ENCODE measurements at places on chromosomes 11 and 22.

GRCh38 chr11:117690484-117691217 is 106.4 kb downstream of the DSCAML1 start:
- DNase-seq, result no peak

DNA sequence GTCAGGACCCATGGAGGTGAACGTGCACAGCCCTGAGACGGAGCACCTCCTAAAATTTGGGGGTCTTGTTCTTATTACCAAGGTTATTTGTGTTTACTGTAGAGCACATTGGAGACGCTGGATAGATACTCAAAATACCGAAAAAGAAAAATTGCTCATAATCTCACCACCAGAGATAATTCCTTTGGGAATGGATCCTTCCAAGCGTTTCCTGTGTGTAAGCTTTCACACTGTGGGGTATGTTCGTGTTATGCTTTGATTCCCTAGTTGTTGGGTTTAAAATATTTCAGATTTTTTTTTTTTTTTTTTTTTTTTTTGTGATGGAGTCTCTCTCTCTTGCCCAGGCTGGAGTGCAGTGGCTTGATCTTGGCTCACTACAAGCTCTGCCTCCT is 14.1 kb upstream of the MRGPRD start:
- no peak for DNase-seq

DNA sequence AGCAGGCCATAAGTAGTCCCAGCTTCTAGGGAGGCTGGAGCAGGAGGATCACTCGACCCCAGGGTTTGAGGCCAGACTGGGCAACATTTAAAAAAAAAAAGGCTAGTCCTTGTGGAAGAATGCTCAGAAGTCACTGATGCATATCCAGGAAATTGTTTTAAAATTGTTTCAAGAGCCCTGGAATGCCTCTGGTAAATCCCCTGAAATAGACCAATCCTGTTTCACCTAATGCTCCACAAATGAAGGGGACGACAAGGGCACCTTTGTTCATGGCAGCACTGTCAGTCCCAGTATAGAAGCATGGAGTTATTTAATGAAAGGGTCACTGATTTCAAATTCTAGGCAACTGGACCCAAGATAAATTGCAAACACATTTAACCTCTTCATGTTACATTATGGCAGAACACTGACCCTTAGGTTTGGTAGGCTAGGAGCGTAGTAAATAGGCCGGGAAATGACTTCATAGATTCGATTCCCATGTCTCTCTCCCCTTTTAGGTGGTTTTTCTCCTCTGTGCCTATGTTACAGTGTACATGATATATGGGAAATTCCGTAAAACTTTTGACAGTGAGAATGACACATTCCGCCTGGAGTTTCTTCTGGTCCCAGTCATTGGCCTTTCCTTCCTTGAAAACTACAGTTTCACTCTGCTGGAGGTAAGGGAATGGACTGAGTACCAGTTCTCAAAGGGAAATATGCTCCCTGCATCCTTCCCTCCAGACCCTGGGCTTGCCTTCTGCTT is 11.4 kb downstream of the KDELR3 start:
- DNase-seq, result no peak

DNA sequence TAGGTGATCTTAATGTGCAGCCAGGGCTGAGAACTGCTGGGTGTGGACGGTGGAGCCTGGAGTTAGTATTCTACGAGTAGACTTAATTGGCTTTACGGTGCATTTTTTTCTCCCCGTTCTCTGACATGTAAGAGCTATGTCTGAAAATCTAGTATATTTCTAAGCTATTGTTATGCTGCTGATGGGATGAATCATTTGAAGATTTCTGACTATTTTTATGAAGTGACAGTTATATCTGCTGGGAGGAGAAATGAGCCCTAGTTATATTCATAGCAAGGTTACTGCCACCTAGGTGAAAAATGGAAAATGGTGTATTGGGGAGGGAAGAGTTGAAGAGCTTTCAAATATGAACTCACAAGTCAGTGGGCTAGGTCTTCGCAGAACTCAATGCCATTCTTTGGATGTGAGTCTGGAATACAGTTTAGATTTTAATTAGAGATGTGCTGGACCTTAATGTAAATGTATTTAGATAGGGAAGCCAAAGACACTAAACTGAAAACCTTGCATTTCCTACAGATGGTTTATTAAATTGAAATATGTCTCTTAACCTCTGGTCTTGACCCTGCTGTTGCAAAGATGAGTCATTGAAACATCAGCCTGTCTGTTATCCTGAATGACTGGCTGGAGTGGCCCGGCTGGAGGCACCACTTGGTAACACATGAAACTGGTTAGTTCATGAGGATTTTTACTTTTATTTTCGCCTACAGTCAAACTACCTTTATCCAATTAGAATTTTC is 293.7 kb downstream of the DDX10 start:
- no peak for DNase-seq

DNA sequence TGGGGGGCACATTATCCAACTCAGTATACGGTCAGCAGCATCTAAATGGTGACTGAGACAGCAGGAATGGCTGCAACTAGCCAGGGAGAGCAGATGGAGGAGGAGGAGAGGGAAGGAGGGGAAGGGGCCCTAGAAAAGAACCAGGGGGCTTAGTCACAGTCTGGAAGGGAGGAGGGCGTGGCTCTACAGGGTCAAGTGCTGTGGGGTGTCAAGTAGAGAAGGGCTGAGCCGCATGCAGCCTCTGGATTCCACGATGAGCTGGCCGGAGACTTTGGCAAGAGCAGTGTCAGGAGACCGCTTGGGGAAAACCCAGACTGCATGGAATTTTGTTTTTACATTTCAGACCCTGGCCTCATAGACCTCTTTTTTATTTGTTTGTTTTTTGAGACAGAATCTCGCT is 25.8 kb upstream of the PPFIA1 start:
- no peak for DNase-seq

DNA sequence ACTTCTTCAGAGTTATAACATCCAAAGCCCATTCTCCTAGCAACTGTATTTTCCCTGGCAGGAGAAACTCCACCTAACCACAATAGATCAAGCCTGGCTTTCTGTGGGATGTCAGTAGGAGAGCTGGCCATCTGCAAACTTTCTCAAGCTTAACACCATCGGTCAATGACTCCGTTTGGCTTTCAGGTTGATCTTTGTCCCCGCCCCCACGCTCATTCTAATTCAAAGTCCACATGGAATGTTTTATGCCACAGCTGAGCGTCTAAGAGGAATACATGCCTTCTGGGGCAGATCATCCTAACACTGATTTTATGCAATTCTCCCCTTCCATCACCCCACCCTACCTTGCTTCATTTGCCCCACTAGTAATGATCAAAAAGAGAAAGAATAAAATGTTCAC is 4.8 kb downstream of the GVQW3 start:
- DNase-seq, result no peak

DNA sequence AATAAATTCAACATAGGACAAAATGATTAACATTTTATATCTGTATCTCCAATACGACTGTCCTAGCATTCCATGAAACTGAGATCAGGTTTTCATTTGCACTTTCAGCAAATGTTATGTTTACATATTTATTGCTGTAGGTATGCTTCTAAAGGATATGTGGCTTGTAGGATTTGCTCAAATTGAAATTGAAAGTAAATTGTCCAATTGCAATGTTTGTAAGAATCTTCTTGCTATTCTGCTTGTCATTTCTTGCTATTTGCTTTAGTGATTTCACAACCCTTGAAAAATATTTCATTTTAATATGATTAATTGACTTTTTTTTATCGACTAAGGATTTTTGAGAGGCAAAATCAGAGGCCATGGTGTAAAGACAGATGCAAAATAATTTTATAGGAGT is 904.2 kb upstream of the RAG2 start:
- DNase-seq, result no peak

DNA sequence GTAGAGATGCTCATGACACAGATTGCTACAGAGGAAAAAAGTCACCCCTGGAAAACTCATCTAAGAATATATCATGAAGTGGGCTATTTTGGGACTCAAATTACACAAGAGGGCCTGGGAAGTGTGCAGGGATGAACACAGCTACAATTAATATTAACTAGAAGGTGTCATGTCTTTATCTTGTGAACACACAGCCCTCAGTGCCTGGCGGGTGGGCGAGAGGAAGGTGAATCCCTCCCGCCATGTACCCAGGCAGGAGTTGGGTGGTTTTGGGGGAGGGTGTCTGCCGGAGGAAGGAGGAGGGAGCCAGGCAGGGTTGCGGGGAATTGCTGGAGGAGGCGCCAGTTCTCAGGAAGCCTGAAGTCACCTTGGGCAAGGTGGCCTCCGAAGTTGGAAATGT is 5.1 kb upstream of the FAM83F start:
- DNase-seq, result no peak

GRCh38 chr11:15638386-15638787 is 523.7 kb downstream of the INSC start:
- no peak for DNase-seq

Measured in NCI-H1930 (cell line).